ENCODE measurements at places on chromosomes 1 and 21.

- DNase-seq = peak; percentile 0
These were observed 28.0 kb downstream of the SLAMF1 start for GRCh38 chr1:160618763-160619274.

DNA sequence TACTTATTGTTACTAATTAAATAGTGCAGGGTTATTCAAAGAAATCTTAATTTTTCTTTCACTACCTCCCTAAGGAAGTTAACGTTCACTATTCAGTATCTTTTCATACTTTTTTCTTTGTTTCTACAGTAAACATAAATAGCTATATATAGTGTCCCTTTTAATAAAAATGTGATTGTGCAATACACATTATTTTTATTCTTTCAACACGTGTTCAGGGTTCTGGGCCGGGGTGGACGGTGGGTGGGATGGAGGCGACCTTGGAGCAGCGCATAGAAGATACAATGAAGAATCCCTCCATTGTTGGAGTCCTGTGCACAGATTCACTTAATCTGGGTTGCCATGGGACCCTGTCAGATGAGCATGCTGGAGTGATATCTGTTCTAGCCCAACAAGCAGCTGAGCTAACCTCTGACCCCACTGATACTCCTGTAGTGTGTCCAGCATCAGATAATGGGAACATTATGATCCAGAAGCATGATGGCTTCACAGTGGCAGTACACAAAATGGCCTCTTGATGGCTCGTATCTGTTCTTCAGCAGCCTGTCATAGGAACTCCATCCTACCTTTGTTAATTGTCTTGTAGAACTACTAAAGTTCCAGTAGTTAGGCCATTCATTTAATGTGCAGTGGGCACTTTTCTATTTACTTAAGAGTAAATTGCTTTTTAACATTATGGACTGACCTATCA, 155.9 kb upstream of the L1TD1 start:
- DNase-seq = no peak

- DNase-seq = no peak
These were observed 16.2 kb downstream of the MTOR start for GRCh38 chr1:11245904-11246719.

DNA sequence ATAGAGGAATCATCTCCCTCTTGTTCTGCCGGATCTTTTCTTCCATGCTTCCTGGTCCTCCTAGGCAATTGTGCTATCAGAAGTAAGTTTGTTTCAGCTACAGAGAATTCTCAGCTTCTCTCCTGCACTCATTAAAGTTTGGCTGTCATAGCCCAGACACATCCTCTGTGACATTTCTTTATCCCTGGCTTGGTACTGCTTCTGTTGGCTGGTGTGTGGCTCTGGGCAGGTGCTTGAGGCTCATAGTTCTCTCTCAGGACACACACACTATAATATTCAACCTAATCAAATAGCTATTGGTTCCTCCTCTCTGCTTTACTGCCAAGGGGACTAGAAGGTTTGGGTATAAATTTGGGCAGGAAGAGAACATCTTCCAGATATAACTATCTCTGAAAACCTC, 172.1 kb downstream of the ROR1 start:
- DNase-seq = no peak

GRCh38 chr1:923991-924655, 400 bp downstream of the SAMD11 start:
- no peak for DNase-seq

DNA sequence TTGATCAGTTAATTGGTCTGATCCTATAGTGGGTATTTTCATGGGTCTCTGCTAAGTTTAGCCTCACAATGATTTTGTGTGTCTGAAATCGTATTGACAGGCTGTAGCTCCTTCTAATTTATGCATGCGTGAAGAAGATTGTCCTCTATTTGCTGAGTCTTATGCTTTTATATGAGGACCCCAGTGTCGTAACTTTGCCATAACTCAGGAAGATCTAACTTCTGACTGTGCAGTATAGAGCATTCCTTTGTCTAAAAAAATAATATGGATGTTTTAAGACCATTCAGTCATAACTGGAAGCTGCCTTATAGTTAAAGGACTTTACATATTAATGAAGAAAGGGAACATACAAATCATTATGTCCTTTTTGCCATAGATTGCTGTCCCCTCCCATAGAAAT, 73.3 kb downstream of the CAMTA1 start:
- DNase-seq = no peak

DNA sequence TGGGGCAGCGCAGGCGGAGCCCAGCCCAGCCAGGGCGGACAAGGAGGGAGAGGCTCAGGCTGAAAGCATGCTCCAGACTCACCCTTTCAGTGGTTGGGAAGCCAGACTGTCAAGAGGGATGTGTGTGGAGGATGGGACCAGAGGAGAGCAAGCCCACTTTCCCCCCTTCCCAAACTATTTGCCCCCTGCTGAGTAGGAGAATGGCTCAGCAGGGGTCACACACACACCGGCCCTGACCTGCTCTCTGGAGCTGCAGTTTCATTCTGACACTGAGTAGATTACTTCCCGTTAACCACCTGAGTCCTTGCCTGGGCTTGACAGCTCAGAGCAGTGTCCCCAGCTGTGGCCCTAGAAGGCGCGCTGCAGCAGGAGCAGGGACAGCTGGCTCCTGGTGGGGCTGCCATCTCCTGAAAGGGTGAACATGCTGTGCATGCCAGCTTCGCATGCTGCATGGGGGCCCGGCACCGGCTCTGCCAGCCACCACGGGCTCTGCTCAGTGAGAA, 51.6 kb upstream of the CNTN2 start:
- DNase-seq = no peak

DNA sequence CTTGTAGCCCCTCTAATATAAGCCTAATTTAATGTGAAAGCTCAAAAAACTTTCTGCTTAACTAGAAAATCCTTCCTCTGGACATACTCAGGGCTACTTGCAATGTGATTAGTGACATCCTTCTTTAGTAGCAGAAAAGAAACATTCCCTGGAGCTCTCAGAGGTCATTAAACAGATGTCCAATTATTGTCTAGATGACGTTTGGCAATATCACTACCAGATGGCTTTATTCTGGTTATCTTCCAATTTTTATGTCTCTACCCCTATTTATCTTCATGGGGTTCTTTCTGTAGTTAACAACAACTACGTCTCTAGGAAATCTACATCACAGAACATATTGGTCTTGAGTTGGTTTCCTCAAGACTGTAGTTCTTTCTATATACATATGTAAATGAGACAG, 44.2 kb downstream of the CTH start:
- DNase-seq = no peak

DNA sequence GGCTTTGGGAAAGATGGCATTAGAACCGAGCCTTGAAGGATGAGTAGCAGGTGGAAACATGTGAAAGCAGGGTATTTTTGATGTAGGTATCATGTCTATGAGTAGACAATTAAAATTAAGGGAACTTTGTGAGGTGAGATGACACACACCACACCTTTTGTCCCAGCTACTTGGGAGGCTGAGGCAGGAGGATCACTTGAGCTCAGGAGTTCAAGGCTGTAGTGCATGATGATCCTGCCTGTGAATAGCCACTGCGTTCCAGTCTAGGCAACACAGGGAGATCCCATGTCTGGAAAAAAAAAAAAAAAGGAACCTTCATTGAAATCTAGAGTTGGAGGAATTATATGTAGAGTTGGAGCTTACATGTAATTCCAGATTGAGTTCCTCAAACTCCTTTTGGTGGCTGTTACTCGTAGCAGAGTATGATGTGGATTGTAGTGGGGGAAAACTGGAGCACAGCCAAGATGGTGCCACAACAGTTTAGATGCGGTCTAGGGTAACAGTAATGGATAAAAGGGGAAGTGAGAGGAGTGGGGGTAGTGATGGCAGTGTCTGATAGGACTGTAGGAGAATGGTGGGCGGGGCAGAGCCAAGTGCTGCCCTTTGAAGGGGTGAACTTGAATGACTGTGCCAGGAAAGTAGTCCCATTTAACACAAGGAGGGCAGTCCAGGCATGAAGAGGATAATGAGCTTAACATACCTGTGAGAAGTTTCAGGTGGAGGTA, 17.4 kb downstream of the AK4 start:
- no peak for DNase-seq

DNA sequence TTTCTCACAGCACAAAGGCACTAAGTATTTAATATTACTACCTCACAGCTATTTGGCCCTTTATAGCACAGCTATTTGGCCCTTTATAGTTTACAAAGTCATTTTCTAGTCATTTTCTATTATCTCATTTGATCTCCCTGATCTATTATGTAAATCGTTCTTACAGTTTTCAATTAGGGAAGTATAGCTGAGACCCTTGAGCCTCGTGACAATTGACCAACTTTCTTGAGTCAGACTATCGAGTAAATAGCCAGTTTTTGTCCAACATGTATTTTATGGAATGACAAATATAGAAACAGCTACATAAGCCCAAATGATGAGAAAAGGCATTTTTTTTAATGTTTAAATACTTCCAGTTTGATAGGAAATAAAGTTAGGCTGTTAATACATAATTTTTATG, 7.0 kb upstream of the ANGPTL1 start:
- DNase-seq = no peak

DNA sequence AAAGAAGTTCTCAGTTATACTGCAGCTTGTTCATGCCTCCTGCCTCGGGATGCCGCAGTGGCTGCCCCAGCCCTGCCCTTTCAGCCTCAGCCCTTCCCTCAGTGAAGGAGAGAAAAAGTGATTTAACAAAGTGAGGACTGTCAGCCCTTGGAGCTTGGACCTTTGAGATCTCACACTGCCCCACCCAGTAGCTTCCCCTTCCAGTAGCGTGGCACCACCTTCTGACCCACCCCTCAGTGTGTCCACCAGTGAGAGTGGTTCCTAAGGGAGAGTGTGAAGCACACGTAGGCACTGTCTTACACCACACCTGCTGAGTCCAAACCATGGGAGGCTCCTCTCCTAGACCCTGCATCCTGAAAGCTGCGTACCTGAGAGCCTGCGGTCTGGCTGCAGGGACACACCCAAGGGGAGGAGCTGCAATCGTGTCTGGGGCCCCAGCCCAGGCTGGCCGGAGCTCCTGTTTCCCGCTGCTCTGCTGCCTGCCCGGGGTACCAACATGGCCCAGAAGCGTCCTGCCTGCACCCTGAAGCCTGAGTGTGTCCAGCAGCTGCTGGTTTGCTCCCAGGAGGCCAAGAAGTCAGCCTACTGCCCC, at the start of gene CDA:
TSS of gene CDA (plus strand) at position 464 of the 592 bp plus-strand sequence. CDS start at position 497, 33 bp downstream.
- no peak for DNase-seq

- DNase-seq = no peak
These were observed 541.1 kb upstream of the PRMT6 start for GRCh38 chr1:106515375-106515774.

DNA sequence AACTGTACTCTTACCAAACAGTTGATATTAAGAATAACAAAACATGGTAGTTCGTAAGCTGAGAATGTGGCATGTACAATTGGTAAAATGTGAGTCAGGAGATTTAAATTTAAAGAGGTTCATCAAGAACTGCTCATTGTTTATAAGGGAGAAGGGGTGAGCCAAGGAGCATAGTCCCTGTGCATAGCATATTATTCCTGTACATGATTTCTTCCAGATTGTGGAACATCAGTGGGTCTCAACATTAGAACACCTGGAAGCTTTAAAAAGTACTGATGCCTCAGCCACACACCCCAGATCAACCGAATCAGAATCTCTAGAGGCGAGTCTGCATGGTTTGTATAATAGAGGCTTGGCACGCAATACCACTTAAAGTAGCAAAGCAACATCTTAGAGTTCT, 56.1 kb downstream of the KCTD3 start:
- no peak for DNase-seq

- DNase-seq = no peak
These were observed 56.6 kb upstream of the C1orf174 start for GRCh38 chr1:3956527-3957170.

GRCh38 chr1:161872506-161872905, 106.4 kb downstream of the ATF6 start:
- no peak for DNase-seq

DNA sequence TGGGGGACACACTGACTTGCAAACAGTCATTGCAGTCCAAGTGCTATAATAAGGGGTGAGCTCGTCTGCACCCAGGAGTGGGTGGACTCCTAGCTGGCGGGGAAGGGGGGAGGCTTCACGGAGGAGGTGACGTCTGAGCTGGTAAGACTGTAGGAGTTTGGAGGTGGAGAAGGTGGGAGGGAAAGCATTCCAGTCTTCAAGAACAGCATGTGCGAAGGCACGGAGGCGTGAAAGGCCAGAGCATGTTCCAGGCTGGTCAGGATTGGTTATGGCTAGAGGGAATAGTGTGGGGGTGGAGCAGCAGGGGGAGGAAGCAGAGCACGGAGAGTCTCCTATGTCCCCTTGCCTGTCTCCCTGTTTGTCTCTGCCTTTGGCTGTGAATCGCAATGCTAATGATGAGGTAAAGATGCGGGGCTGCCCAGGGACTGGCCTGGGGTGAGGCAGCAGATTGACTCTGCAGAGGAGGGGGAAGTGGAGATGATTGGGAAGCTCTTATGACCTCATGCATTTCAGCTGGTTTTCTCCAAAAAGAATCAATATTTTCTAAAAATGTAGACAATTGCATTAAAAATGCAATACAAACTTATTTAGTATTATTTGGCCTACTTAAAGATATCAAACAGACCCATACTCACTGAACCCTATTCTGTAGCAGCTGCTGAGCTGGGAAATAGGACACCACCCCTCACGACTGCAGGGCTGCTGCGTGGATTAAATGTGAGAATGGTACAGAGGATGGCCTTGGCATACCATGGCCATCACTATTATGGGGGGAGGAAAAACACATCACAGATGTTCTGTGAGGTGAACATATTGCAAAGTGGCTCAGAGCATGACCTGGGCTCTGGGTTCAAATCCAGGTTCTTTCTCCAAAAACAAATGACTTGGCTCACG, 2.6 kb upstream of the ZNF436 start:
- no peak for DNase-seq

DNA sequence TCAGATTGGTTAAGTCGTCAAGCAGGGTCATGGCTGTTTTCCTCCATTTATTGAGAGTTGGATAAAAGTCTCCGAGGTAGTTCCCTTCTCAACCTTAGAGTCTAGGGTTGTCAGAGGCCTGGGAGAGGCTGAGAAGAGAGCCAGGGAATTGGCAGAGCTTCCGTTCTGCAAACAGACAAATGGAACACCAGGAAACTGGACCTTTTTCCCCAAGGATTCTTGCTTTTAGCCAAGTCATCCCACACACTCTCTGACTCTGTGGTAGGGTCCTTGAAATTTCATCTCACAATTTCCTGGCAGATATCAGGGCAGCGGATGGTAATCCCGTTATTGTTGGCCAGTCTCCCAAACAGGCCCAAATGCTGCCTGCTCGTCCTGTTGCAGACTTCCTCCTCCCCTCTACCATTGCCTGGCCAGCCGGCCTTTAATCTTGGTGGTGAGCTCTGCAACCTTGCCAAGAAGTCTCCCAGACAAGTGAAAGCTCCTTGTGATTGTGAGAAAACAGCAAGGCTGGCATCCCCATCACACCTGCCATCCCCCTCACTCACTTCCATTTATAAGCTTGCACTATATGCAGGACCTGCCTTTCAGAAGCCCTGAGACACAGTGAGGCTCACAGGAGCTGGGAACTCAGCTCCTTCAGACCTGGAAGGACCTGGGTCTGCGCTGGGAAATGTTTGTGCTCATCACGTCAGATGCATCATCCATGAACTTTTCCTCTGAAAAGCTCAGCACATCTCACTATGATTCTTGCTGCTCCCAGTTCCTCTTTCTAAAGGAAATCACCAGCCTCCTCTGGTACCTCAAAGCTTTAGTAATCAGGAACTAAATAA, 13.7 kb upstream of the SRP9 start:
- no peak for DNase-seq
